ENCODE measurements at places on chromosomes 1 and 21. TPM values are rescaled to one million over a fixed set of nuclear protein-coding genes. Genes with fewer than 3 reads are reported as not detected.

GRCh38 chr1:105427543-105427942 is 1628.9 kb upstream of the PRMT6 start:
- no peaks in the 10 kb centered on the region for H3K36me3 ChIP-seq
- no peaks in the 10 kb centered on the region for H3K4me1 ChIP-seq
- no peak overlapping the region for H3K27ac ChIP-seq
- DNase-seq, result no peak
- H3K4me3 ChIP-seq, result no peak overlapping the region

DNA sequence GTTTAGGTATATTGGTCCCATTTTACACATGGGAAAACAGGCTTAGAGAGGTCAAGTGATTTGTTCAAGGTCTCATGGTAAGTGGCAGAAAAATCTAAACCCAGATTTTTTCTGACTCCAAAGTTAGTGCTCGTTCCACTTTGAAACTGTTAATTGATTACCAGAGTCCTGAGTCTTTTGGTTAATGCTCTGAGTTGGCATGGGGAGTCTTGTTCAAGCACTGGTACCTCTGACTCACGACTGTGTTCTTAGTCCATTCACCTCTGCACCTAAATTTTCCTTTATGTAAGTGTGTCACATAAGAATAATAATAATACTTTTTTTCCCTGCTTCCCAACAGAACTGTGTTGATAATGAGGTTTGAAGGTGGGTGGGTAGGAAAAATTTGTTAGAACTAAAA is 59.3 kb downstream of the VANGL2 start:
- no peaks in the 10 kb centered on the region for H3K27me3 ChIP-seq
- DNase-seq, result no peak
- no peaks in the 10 kb centered on the region for H3K36me3 ChIP-seq
- H3K4me3 ChIP-seq, result no peak overlapping the region

GRCh38 chr21:41651830-41652229 is 115.0 kb downstream of the RIPK4 start:
- no peaks in the 10 kb centered on the region for H3K36me3 ChIP-seq
- no peak for DNase-seq
- peaks cover 4% of the 10 kb centered on the region for H3K27me3 ChIP-seq
- no peak overlapping the region for H3K4me3 ChIP-seq
- H3K27ac ChIP-seq, result no peak overlapping the region

DNA sequence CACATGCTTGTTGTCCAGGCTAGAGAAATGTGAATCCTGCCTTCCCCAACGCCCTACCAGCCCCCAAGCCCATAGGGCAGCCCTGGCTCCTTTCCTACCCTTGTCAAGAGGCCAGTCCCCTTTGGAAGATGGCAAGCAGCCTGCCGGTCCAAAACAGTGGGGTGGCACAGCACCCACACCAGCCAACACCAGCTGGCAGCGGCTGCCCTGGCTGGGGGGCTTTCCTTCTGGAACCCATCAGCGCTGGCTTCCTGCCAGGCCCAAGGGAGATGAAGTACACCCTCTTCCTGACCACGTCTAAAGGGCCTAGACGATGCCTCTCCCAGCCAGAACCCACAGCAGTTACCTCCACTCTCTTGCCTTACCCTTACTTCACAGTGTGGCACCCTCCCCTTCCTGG is 24.2 kb downstream of the KCNN3 start:
- no peak overlapping the region for H3K4me3 ChIP-seq
- H3K27me3 ChIP-seq, result peaks cover 2% of the 10 kb centered on the region
- H3K27ac ChIP-seq, result no peak overlapping the region

GRCh38 chr1:177975588-177976495 is 6.0 kb upstream of the SEC16B start:
- H3K27me3 ChIP-seq, result no peaks in the 10 kb centered on the region
- DNase-seq, result no peak
- H3K4me3 ChIP-seq, result no peak overlapping the region
- H3K4me1 ChIP-seq, result no peaks in the 10 kb centered on the region

GRCh38 chr1:236692128-236692527 is 5.8 kb downstream of the ACTN2 start:
- no peaks in the 10 kb centered on the region for H3K36me3 ChIP-seq
- DNase-seq, result no peak
- no peak overlapping the region for H3K27ac ChIP-seq
- H3K4me1 ChIP-seq, result peaks cover 4% of the 10 kb centered on the region
- H3K4me3 ChIP-seq, result no peak overlapping the region

DNA sequence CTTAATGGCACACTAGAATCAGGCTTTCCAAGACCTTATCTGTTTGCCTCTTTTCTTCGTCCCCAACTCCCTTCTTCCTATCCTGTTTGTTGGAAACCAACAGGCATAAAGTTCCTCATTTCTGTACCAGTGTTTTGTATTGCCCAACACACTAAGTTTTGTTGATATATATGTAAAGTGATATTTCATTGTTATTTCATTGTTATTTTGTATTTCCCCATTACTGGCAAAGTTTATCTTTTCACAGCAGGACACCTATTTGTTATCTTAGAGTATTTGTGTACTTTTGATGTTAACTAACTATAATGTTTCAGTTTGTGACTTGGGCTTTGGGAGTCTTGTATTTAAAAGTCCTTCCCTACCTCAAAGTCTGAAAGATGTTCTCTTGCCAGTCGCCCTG is 27.1 kb downstream of the FAM20B start:
- no peaks in the 10 kb centered on the region for H3K27me3 ChIP-seq
- H3K36me3 ChIP-seq, result peaks cover 25% of the 10 kb centered on the region
- H3K4me3 ChIP-seq, result no peak overlapping the region
- peaks cover 5% of the 10 kb centered on the region for H3K4me1 ChIP-seq
- no peak for DNase-seq
- no peak overlapping the region for H3K27ac ChIP-seq

The PLA2G2C gene
- total RNA-seq, result not detected

The KRTAP22-1 gene
- total RNA-seq, result not detected

The WNT3A gene
- total RNA-seq, result not detected

The FMO1 gene
- total RNA-seq, result not detected

The DNALI1 gene
- total RNA-seq, result 0.47 TPM

All from activated CD4-positive, alpha-beta T cell treated with anti-CD3 and anti-CD28 coated beads, Interleukin-2, amount 10 ng/mL, durations not matched to agents 7 days and 5 days (primary cell).